ENCODE measurements at places on chromosomes 7 and 10. TPM values are rescaled to one million over a fixed set of nuclear protein-coding genes. Genes with fewer than 3 reads are reported as not detected.

DNA sequence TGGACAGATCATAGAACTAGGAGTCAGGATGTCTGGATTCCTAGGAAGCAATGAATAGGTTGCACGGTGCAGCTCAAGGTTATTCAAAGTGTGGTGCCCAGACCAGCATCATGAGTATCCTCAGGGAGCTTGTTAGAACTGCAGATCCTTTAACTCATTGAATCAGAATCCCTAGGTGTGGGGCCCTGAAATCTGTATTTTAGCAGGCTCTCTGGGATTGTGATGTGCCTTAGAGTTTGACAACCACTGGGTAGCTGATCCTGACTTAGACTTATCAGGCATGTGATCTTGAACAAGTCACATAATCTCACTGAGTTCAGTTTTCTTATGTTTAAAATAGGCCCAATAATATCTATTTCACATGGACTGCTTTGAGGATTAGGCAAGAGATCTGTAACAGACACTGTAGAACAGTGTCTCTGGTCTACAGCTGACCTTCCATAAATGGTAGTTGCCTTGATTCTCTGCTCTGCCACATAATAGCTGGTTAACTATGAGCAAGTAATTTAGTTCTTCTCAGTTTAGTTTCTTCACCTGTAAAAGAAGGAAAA lies 46.4 kb upstream of the ATRNL1 start:
- no peak for DNase-seq

GRCh38 chr7:19203686-19204085 lies 58.5 kb upstream of the FERD3L start:
- DNase-seq: no peak

DNA sequence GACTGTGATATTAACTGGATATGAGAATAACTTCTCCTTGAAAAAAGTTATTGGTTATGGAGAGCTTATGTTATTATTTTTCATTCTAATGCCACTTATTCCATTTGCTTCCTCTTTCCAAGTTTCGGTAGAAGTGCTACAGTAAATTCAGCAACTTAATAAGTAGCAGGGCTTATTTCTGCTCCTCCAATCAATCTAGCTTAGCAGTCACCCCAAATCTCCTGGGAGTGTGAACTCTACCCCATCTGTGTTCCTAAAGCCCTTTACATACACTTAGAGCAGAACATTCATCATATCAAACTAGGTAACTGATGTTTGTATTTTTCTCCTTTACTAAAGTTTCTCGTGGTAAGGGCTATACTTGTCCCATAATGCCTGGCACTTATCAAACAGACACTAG lies 8.7 kb downstream of the ARL3 start:
- no peak for DNase-seq

DNA sequence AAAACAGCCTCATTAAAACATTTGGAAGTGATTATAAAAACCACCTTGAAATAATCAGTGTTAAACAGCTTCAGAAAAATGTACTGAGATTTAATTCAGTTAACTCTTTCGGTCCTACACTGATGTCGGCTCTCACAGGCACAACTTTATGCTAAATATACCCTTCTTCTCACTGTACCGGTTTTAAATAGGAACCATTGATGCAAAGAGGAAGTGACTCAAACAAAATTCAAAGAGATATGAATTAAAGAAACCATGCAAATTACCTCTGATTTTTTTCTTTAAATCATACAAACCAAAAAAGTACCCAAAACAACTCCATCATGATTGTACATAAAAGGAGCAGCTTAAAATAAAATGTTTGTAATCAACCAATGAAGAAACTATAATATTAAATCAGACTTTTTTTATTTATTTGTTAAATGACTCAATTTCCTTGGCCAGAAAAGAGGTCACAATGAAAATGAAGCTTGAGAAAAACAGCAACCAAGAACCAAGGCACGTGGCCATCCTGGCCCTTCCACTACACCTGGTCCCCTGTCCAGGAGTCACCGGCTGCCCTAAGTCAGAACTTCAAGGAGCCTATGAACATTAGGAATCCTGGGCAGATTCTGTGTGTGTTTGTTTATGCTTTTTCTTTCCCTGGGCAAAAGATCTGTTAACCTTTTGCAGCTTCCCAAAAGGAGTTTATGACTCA lies 73.0 kb upstream of the CABCOCO1 start:
- no peak for DNase-seq

Gene POLL
- 24.0 TPM for total RNA-seq

Gene LRIT1
- total RNA-seq: not detected

DNA sequence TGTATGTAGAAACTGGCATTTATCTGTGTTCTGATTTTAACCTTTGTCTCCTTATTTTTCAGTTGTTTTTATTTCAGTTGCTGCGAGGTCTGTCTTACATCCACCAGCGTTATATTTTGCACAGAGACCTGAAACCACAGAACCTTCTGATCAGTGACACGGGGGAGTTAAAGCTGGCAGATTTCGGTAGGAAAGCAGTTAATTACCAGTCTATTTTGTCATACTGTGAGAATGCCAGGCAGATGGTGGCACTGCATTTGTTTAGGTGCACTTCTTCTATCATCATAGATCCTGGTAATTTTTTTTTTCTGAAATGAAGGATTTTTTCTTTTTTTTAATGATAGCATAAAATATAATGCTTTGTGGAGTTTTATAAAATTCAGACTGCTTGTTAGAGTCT lies 321.4 kb downstream of the CDK14 start:
- no peak for DNase-seq

GRCh38 chr10:124597846-124598165 lies 136.2 kb downstream of the LHPP start:
- DNase-seq: no peak

Gene INMT
- not detected for total RNA-seq

DNA sequence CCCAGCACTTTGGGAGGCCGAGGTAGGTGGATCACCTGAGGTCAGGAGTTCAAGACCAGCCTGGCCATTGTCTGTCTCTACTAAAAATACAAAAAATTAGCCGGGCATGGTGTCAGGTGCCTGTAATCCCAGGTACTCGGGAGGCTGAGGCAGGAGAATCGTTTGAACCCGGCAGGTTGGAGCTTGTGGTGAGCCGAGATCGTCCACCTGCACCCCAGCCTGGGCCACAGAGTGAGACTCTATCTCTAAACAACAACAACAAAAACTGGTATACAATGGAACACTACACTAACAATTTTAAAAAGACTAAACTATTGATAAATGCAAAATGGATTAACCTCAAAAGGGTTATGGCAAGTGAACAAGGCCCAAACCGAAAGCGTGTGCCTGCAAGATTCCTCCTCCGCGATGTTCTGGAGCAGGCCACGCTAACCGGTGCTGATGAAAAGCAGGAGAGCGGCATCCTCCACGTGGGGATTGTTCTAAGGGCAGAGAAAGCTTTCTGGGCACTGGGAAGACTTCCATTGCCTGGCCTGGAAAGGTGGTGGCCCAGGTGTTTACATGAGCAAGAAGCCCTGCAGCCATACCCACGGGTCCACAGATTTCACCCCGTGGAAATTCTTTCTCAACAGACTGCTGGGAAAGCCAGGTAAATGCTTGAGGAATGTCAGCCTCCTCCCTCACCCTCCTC lies 53.8 kb downstream of the PDGFA start:
- no peak for DNase-seq

- DNase-seq: no peak
Measured at GRCh38 chr7:149325248-149325647, 63.3 kb downstream of the ZNF783 start.

Gene ZNF722
- total RNA-seq: not detected

Gene PRR15
- 16.2 TPM for total RNA-seq

Gene DYDC2
- 3.0 TPM for total RNA-seq

DNA sequence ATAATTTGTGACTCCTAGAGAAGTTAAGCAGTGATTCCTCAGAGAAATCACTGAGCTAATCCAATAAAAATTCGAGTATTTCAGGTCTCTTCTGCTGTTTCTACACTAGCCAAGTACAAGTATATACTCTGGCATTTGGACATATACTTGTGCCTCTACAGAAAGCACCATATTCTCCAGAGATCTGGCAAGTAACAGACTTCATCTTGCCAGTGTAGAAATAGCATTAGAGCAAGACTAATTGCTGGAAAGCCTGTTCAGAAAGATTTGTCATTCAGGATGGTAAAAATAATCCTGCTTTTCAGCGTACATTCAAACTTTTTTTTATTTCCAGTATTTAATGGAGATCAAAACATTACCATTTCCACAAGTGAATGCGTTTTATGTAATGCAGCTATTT lies 410.8 kb upstream of the ETV1 start:
- DNase-seq: no peak

Gene BTBD16
- 2.0 TPM for total RNA-seq

- DNase-seq: no peak
Measured at GRCh38 chr10:21388589-21388988, 136.9 kb downstream of the SKIDA1 start.

Gene RADIL
- 2.3 TPM for total RNA-seq

Gene DKK1
- total RNA-seq: 4.7 TPM

Gene HMX3
- total RNA-seq: not detected

DNA sequence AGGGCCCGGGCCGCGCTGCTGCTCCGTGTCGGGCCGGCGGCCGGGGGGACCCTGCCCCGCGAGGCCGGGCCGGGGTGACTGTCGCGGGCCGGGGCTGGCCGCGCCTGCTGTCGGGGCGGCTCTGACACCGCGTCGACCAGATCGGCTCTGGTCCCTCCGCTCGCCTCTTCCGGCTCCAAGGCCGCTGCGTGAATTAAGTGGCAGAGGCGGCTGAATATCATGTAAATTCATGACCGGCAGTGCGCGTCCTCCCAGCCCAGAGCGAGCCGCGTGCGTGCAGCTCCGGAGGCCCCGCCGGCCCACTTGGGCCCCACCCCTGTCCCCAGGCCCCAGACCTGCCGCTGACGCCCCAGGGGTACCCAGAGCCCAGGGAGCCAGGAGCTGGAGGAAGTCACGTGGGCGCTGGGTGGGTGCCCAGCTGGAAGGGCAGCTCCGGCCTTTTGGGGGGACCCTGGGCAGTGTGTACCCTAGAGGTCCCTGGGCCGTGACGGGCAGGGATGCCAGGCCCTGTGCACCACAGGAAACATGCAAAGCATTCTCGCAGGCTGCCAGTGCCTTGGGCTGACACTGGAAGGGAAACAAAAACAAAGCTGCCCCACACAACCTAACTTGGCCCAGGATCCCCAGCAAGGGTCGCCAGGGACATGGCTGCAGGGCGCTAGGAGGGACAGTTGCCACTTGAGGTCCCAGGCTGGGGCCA lies 584.0 kb upstream of the MKI67 start:
- DNase-seq: no peak

GRCh38 chr10:90969947-90970673 lies 49.2 kb upstream of the ANKRD1 start:
- DNase-seq: no peak

DNA sequence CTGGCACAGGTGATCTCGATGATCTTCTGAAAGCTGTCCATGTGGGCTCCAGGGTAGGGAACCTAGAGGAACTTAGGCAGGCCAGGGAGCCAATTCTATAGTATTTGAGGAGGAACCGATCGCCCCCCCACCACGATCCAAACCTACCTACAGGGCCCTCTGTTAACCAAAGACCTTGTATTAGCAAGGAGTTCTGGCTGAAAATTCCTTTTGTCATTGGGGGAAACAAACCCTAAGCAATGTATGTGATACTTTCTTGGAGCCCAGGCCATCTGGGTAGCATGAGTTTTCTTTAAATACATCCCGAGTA lies 62.1 kb downstream of the CHN2 start:
- DNase-seq: no peak
